Stimulated activated CD4-positive, alpha-beta T cell treated with anti-CD3 and anti-CD28 coated beads, Interleukin-12 subunit alpha, Interleukin-12 subunit beta, amount 100 ng/mL, for 48 hours (primary cell): ENCODE measurements at places on chromosomes 5 and 9.

- no peak for DNase-seq
These were observed 19.9 kb downstream of the PPP3R2 start for GRCh38 chr9:101574731-101575333.

DNA sequence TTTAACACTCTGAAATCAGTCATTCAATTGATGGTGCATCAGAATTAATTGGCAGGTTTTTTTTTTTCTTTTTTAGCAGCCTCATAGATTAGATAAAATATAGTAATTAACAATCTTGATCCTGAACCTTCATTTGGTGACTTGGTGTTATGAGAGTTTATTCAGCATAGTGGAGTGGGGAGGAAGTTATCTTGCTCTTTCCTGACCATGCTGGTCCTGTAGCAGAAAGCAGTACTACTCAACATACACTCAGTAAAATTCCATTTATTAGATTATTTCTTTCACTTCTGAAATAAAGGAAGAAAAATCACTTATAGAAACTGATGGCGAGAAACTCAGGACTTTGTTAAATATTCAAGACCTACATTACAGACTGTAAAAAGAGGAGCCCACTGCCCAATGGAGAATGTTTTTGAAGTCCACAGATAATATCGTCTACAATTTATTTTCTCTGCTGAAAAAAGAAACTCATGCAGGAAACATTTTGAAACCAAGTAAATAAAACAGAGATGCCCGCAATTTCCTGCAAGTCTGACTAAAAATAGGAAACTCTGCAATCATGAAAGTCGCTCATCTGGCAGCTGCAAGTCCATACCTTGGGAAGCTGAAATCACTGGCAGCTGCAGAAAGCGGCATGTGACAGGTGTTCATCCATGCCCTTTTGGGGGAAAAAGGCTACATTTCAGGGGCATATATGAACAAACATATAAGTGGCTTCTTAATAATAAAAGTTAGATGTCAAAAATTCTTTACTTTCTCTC is 233.2 kb upstream of the RFX3 start:
- DNase-seq, result no peak

DNA sequence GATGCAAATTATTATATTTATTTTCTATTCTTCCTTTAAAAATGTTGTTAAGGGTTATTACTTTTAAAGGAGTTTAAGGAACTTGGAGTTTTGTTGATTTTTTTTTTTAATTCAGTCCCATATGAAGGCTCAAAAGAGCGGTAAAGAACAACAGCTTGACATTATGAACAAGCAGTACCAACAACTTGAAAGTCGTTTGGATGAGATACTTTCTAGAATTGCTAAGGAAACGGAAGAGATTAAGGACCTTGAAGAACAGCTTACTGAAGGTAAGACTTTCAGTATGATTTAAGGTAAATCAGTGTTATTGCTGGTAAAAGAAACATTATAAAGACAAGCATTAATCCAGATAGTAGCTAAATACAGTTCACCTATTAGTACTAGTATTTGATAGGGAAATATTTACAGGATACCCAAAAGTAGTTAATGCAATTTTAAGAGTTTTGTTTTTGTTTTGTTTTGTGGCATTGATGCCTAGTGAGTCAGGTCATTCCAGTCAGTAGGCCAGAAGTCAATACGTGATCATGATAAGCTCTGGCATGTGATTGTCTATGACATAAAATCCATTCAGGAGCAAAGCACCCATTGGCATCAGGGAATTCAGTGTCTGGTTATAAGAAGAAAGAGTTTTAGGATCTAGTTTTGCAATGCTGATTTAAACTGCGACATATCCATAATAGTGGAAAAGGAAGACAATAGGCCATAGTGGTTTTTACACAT is 49.2 kb downstream of the CNTRL start:
- DNase-seq, result no peak

- no peak for DNase-seq
These were observed 110.4 kb upstream of the IFNK start for GRCh38 chr9:27413511-27414219.

- DNase-seq, result no peak
These were observed 498.4 kb downstream of the TLE4 start for GRCh38 chr9:80070071-80070742.

- DNase-seq, result no peak
These were observed 30.4 kb upstream of the NOTCH1 start for GRCh38 chr9:136576269-136576626.

- DNase-seq, result peak; percentile 54
These were observed 112.7 kb downstream of the OSTF1 start for GRCh38 chr9:75200892-75201470.

- DNase-seq, result no peak
These were observed 163.4 kb upstream of the PUM3 start for GRCh38 chr9:3007326-3007725.
